ENCODE measurements at places on chromosomes 4 and X.

DNA sequence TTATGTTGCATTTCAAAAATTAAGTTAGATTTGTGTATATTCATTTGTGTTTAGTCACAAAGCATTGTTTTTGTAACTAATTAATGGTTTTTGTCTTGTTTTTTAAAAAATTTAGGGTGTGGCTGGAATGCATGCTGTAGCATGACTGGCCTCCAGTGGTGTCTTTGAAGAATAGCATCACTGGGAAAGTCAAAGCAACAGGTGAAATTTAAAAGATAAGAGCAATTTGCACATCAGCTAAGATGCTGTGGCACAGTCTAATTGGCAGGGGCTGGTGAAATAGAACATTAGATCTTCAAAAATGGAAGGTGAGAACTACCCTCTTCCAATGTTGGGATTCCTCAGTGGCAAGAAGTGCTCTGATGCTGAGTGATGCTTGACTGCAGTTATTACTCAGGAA, 45.3 kb downstream of the ANK2 start:
- DNase-seq = no peak

- no peak for DNase-seq
Measured at GRCh38 chr4:54378461-54378860, 149.4 kb downstream of the PDGFRA start.

DNA sequence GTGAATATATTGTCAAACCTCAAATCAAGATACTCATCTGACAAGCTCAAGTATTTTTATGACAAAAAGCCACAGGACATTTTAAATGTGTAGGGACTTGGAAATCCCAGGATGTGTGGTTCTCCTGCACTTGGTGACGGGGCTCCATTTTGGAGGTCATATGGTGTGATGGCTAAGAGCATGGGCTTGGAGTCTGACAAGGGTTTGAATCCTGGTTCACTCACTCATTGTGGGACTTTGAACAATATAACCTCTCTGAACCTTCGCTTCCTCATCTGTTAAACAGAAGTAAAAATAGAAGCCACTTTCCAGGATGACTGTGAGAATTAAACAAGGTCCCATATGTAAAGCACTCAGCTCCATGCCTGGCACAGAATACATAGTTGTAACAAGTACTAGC, 99.6 kb downstream of the SMIM20 start:
- no peak for DNase-seq

DNA sequence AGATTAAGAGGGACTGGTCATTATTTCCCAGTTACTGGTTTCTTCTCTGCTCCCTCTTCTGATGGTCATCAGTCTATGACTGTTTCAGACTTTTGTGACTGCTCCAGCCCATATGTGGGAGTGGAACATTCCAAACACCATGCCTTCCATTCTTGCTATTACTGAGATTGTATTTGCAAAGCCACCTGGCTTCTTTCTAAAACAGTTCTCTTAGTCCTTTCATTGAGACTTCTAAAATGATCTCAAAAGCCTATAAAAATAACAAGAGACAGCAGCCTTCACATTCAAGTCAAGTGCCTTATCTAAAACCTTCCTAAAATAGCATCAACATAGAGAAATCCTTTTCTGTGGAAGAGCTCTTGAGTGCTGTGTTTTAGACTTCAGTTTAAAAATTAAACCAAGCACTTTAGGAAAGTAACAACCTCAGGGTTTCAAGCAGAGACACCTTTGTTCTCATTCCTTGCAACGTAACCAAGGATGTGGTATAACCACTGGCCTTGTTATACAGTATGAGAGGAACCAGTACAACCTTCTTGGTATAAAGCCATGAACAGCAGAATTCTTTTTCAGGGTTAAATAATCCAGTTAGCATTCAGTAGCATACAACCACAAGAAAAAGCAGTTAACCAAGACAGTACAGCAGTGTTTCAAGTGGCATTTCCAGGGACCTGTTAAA, 97.1 kb downstream of the NFKB1 start:
- no peak for DNase-seq

DNA sequence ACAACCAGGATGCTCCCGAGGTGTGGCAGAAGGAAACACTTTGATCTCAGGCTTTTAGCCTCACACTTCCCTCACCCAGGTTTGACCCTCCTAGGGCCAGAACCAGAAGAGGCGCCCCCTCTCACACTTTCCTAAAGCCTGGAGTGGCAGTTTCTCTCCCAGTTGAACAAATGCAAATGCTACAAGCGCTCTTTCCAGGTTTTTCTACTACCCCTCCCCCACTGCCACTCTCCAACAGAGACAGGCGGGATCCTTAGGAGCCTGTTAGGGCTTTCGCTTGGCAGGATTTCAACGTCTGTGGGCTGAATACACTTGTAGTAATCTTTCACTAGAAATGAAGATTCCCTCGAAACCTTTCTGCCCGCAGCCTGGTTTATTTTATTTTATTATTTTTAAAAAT, 2.4 kb downstream of the TSC22D3 start:
- no peak for DNase-seq

- DNase-seq = no peak
Measured at GRCh38 chr4:53014881-53015280, 152.8 kb downstream of the RASL11B start.

DNA sequence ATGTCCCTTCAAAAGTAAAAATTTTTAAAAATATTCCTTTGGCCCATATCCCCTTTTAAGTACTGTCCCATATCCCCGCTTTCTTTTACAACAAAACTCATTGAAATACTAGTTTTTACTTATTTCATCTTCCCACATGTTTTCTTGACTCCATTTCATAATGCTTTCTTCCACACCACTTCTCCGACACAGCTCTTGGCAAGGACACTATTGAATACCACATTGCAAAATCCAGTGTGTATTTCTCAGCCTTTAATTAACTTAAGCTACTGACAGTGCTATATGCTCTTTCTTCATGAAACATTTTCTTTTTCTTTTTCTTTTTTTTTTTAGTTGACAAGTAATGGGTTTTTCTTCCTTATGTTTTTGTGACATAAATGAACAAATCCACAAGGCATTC, 28.8 kb downstream of the PRDM8 start:
- no peak for DNase-seq

- DNase-seq = no peak
Measured at GRCh38 chr4:110012917-110013316, 100.2 kb downstream of the EGF start.

GRCh38 chr4:66032571-66032970, 362.3 kb upstream of the EPHA5 start:
- no peak for DNase-seq

DNA sequence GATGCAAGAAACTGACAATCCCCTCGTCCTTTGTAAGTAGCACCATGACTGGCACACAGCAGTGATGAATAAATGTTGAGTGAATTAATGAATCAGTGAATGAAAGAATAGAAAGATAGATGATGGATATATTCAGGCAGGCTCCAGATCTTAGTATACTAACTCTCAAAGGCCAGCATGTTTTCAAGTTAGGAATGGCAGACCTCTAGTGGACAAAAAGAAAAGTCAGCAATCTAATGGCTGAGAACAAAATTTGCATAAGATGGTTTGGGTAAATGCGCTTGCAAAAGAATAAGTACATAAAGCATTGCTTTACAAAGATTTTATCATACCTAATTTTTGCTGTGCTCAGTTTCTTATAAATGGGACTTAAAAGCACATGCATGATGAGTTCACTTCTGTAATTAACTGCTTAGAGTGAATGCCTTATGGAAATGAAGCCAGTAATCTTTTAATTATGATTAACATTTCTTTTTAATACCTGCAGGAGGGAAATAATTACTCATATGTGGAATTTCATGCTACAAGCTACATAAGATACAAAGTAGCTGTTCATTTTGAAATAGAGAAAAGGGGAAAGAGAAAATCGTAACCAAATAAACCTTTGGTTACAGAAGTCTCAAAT, 126.9 kb upstream of the GPRIN3 start:
- no peak for DNase-seq

GRCh38 chr4:185513489-185514181, 21.7 kb downstream of the PDLIM3 start:
- DNase-seq = peak; percentile 10

DNA sequence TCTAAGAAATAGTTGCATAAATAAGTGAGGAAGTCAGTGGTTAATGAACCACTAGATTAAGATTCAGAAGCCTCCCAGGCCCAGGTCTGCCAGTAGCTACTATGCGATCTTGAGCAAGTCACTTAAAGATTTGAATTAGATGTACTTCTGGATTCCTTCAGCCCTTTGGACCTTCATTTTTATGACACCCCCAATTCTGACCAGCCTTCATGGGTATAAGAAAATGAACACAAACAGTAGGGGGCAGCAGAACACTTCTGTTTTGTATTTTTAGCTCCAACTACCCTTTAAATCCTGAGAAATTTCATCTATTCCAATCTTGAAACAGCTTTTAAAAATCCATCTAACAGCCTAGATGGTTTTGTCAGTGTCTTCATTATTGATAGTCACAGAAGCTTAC, 19.0 kb downstream of the TMEM47 start:
- no peak for DNase-seq

- DNase-seq = no peak
Measured at GRCh38 chrX:9598344-9598743, 133.5 kb downstream of the TBL1X start.

- no peak for DNase-seq
Measured at GRCh38 chr4:145531859-145532258, 50.2 kb downstream of the SMAD1 start.

- DNase-seq = no peak
Measured at GRCh38 chr4:57445686-57446085, 335.5 kb upstream of the IGFBP7 start.

GRCh38 chrX:22035236-22035635, 3.1 kb downstream of the PHEX start:
- no peak for DNase-seq

GRCh38 chr4:161376275-161376674, 787.5 kb downstream of the FSTL5 start:
- no peak for DNase-seq

DNA sequence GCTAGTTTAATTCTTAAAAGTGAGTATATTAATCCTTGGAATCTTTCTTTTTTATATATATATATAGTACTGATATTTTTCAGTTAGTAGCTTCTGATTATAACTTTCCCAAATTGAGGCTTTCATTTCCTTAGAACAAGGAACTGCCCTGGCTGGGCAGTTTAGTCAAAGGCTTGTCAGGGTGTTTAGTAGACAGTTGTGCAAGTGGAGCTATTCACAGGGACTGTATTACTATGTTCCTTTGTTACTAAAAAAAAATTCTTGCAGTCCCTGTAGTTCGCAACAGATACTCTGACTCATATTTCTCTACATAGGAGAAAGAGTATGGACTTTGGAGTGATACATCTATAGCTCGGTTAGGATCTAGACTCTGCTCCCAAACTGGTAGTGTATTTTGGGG, 20.8 kb downstream of the USO1 start:
- no peak for DNase-seq

GRCh38 chrX:149979126-149979644, 40.9 kb upstream of the EOLA2 start:
- no peak for DNase-seq

- no peak for DNase-seq
Measured at GRCh38 chrX:119885554-119886428, 9.9 kb upstream of the AKAP14 start.

- DNase-seq = no peak
Measured at GRCh38 chr4:120517966-120518365, 404.6 kb downstream of the PRDM5 start.

DNA sequence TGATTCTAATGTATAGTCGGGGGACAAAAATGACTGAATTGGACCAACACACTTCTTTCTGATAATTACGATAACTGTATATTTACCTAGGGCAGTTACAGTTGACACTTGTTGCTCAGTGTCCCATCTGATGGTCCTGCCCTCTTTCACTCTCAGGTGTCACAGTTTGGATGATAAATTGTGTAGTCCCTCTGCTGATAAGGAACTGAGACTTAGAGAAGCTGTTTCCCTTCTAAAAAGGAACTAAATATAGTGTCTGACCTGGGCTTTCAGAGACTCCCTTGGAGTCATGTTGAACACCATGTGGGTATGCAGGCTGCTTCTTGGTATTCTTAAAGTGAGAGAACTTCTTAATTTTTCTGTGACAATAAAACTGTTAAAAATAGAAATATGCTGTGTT, 23.7 kb upstream of the PNPLA4 start:
- DNase-seq = no peak

DNA sequence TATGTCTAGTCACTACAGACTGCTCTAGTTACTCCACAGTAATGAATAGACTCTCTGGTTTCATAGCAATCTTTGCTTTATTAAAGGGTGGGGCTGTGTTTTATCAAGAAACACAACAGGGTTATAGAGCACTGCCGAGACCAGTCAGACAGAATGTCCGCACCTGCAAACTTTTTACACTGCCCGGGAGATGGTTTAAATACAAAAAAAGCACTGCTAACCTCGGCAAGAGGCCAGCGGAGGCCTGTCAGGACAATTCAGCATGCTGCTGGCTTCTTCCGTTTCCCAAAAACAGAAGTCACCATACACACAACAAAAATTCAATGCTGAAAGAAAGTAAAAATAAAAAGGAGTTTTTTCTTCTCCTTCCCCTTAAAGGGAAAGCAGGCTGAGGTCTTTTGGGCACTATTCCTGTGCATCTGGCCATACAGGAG, 67.4 kb downstream of the IRF2 start:
- no peak for DNase-seq

DNA sequence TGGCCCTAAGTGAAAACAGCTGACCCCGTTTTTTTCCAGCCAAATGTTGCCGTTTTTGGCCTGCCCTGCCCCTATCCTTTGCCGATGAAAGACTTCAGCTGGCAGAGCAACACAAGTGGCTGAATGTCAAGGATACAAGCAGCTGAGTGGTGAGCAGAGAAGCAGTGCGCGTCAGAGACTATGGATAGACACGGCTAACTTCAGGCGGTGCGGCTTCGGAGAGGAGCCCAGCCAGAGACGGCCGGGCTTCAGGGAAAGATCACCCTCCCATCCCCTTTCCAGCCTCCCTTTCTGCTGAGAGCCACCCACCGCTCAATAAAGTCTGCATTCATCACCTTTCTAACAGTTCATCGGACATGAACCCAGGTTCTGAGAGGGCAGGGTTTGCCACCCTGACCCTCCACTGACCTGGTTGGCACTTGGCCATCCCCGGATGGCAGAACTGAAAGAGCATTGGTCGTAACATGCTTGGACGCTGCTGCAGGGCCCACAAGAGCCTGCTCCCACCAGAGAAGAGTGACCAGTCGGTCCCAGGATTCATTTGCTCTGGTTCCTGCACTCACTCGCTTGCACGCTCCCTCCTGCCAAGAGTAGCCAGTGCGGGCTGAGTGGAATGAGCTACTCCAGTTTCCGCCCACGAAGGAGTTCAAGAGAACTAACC, 125.8 kb downstream of the PPEF1 start:
- no peak for DNase-seq

- DNase-seq = no peak
Measured at GRCh38 chr4:24645765-24646550, 61.6 kb upstream of the DHX15 start.

GRCh38 chrX:14073556-14073955, 43.9 kb upstream of the GEMIN8 start:
- no peak for DNase-seq

- DNase-seq = no peak
Measured at GRCh38 chr4:130576218-130576617, 1480.3 kb downstream of the C4orf33 start.
